ENCODE measurements at places on chromosomes 6 and 20.
A peak's percentile ranks its signal among the peaks of the same experiment; 100 is the strongest.

GRCh38 chr6:158571826-158572652 lies 12.1 kb downstream of the TMEM181 start:
- DNase-seq: no peak

DNA sequence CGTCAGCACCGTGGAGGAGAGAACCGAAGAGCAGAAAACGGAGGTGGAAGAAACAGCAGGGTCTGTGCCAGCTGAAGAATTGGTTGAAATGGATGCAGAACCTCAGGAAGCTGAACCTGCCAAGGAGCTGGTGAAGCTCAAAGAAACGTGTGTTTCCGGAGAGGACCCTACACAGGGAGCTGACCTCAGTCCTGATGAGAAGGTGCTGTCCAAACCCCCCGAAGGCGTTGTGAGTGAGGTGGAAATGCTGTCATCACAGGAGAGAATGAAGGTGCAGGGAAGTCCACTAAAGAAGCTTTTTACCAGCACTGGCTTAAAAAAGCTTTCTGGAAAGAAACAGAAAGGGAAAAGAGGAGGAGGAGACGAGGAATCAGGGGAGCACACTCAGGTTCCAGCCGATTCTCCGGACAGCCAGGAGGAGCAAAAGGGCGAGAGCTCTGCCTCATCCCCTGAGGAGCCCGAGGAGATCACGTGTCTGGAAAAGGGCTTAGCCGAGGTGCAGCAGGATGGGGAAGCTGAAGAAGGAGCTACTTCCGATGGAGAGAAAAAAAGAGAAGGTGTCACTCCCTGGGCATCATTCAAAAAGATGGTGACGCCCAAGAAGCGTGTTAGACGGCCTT lies 41.6 kb downstream of the ZBTB2 start:
- DNase-seq: no peak

- peak; percentile 10 for DNase-seq
Observed at GRCh38 chr6:31227143-31227542, 44.7 kb downstream of the HLA-C start.

DNA sequence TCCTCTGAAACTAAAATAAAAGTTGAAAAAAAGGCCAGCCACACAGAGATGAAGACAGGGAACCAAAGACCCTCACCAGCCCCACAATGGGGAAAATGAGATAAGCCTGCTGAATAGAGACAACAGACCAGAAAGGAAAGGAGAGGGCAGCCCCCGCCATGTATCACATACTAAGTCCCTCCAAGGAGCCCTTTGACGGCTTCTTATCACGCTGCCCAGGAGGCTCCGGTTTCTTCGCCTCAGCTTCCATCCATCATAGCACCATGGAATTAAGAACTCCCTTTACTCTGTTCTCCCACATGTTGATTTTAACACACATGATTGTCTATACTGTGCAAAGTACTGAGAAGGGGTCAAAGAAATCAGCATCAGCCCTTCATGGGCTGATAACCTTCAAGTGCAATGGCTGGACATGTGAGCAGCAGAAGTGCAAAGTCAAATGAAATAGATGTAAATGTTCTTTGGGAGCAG lies 54.9 kb downstream of the MAP3K5 start:
- DNase-seq: no peak

GRCh38 chr20:23000232-23000947 lies 34.7 kb upstream of the SSTR4 start:
- DNase-seq: no peak

DNA sequence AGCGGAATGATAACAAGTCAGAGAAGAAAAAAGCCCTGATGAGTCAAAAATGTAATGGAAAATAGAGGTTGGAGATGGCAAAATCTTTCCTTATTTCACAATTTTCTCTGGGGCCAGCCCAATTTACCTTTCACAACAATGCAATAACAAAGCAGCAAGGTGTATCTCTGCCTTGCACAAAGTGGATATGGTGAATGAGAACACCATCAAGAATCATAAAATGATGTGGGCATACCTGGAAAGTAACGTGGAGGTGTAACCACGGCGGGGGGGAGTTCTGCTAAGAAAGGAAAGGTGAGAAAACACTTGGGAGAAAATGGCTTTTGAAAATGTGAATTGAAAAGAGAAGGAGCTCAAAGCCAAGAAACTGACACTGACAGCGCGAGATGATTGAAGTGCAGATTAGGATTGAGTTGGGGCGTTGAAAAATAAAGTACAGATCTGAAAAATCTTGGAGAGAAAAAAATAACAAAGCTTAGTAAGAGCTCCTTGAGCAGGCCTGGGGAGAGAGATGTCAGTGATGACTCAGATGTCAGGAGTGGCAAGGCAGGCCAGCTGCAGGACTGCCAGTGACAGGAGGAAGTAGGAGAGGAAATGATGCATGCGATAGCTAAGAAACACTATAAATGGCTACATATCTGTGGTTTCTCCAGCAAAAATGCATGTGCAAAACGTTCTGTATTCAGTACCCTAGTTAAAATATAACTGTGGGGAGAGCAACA lies 26.2 kb downstream of the ARHGAP18 start:
- DNase-seq: peak; percentile 99

- no peak for DNase-seq
Observed at GRCh38 chr20:38706509-38706908, 17.8 kb upstream of the SLC32A1 start.

DNA sequence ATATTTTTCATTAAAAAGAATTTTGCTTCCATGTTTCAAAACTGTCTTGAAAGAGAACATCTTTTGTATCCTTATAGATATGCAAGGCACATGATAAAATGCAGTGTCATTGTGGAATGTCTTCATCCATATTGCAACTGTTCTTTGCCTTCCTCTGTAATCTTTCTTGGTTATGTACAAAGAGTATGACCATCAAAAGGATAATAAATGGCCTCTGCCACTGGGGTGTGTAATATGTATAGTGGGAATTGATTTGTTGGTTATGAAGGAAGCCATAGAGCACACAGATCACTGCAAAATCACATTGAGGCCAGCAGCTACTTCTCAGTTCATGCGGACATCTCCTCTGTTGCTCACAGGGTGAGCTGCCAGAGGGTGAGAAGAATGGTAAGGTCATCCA lies 703.5 kb downstream of the TFAP2A start:
- DNase-seq: no peak

DNA sequence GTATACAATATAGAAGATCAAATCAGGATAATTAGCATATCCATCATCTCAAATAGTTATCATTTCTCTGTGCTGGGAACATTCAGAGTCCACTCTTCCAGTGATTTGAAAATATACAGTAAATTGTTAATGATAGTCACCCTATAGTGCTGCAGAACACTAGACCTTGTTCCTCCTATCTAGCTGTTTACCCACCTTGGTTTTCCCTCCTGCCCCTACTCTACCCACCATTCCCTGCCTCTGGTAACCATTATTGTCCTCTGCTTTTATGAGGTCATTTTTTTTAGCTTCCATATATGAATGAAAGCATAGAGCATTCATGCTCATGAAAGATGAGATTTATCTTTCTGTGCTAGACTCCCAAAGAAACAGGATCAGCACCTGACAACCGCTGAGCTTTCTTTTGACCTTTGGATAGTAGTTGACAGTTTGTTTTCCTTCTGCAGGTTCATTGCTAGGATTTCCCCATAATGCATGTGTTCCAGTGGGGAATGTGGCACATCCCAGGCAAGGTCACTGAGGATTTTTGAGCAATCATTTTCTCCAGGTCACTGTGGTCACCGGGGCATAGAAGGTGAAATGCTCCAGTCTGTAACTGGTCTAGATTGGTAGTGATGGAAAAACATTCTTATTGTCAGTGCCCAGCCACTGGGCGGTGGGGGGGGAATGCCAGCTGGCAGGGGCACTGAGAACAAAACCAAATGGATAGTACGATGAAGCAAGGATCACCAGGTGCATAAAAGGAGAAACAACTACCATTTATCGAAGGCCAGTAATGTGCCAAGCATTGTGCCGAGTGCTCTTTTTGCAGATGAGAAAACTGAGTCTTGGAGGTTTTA lies 33.6 kb upstream of the BCAS1 start:
- DNase-seq: no peak

DNA sequence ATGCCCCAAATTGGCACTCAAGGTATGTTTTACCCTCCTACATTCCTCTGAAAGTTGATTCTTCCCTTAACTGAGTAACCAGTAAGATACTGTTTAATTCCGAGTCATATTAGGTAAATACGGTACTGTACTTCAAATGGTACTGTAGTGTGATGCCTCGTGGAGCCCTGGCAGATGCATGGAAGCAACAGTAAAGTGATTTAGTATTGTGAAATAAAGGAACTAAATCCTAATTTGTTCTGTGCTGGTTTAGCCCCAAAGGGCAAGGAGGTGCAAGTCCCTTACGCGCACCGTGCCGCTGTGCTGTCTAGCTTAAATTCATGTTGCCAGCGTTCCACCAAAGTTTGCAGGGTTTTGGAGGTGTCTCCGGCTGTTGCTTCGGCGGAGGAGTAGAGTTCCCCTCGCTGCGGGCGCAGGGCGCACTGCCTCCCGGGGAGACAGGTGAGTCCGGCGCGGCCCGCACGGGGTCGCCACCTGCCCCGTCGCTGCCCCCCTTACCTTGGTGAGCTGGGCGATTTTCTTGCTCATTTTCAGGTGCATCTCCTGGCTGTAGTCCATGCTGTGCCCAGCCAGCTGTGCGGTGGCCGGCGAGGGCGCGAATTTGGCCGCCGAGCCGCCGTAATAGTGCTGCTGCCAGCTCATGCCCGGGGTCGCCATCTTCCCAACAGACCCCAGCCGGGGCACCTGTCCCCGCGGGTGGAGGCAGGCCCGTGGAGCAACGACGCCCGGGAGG lies 655 bp downstream of the FAM184A start:
- peak; percentile 5 for DNase-seq

- peak; percentile 84 for DNase-seq
Observed at GRCh38 chr6:142944124-142945048, 590 bp downstream of the HIVEP2 start.

- peak; percentile 43 for DNase-seq
Observed at GRCh38 chr20:7723284-7723683, 217.0 kb downstream of the HAO1 start.

GRCh38 chr20:63361519-63362435 lies 628 bp upstream of the CHRNA4 start:
- peak; percentile 23 for DNase-seq

- no peak for DNase-seq
Observed at GRCh38 chr20:21411725-21412124, 14.4 kb upstream of the NKX2-4 start.

DNA sequence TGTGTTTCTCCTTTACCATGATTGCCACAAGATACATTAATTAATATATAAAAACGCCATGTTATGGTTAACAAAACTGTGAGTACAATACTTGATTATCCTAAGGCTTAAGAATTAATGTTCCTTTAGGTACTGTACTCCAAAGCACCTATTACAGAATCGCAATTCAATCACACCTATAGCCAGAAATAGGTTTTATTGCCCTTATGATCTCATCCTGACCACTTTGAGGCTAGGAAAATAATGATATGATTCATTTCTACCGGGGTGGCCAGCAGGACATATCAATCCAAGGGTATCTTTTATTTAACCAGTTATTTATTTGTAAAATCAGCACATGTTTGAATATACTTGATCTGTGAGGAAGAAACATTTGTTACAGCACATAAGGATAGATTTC lies 396.6 kb upstream of the GJE1 start:
- DNase-seq: no peak

DNA sequence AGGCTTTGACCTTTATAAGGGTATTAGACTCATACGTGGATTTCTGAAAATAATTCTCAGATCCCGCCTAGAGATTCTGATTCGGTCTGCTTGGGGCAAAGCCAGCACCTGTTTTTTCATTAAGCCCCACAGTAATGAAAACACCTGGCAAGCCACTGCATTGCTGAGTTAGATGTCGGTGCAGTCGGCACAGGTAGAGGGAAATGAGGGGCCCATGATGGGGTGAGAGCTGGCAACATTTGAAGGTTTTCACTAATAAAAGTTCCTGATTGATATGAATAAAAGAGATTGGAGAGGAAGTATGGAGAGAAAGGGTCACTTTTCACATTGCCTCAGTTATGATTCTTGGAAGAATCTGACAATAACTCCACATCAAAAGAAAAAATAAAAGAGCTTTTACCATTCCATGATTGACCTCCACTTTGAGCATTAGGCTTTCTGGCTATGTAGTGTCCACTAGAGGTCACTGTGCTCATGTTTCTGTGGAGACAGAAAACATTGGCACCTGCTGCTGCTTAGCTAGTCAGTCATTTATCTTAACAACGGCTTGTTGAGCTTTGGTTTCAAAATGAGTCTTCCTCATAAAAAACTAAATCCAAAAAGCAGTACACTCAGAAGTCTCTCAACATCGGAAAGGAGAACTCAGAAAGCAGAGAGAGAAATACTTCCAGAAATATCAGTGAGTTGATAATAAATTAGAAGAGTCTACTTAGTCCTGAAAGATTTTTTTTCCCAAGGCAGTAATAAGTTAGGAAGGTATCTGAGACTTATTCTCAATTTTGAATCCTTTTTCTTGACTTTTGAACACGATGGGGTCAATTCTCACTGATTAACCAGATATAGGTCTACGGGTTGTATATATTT lies 53.3 kb upstream of the KLHL31 start:
- DNase-seq: peak; percentile 79

DNA sequence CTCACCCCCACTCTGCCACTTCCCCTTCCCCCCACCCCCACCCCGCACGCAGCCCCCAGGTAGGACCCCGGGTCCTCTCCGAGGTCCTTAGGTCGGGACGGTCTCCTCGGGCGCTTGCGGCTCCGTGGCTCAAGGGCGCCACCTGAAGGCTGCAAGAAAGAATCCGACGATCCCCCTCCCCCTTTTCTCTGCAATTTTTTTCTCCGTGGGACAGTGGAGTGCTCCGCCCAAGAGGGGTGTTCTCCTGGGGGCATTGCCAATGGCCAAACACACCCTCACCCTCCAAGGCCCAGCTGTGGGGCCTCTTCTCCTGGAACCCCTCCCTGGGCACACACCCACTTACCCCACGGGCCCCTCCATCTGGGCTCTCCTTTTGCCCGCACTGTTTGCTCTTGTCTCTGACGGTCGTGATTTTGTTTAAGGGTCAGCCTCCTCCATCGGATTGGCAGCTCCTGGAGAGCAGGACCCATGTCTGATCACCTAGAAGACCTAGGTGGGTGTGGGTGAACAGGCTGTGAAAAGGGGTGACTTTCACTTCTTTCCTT lies 1.1 kb upstream of the TMEM74B start:
- DNase-seq: peak; percentile 59

DNA sequence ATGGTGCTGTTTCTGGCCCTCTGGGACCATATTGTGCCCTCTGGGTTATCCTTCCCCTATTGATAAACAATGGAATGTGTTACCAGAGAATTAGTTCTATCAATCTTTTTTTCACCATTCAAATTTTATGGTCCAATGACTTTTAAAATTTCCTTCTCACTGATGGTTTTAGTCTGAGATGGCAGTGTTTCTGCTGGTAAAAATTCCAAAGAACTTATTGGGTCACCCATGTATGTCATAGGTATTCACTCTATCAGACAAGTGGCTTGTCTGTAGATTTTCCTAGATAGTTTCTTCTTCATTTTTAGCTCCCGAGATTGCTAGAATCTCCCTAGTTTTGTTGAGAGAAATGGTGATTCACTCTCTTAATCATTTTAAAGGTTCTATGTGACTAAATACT lies 357.2 kb upstream of the RGS17 start:
- DNase-seq: no peak

DNA sequence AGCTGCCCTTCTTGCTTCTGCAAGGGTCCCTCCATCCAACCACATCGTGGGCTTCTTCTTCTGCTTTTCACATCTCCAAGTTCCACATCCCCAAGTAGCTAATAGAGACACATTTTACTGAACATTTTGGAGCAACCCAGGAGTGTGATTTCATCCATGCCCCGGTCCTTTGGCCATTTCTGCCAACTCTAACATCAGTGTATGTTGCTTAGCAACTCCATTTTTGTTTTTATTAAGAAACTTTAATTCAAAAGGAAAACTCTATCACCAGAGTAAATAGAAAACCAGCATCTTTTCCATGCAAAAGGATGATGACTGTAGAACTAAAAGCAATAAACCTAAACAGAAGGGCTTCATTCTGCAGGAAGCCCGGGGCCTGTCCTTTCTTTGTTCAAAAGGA lies 32.7 kb upstream of the SULF2 start:
- no peak for DNase-seq
